Testis (tissue), 5 donors: ENCODE measurements at places on chromosomes 4 and X.
A peak's percentile ranks its signal among the peaks of the same experiment; 100 is the strongest.

DNA sequence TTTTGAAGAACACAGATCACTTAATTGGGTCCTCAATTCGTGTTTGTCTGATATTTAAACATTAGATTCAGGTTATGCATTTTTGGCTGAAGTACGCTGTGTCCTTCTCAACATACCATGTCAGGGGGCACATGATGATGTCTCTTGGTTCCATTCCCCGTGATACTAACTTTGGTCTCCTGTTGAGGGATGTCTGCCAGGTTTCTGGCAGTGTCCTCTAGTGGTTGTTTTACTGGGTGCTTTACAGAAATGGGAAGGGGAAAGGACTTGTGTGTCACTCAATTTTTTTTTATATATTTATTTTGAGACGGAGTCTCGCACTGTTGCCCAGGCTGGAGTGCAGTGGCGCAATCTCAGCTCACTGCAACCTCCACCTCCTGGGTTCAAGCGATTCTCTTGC, 58.2 kb downstream of the WWC2 start:
- no peaks in the 10 kb centered on the region for H3K36me3 ChIP-seq
- no peak overlapping the region for H3K4me3 ChIP-seq
- H3K4me1 ChIP-seq: no peaks in the 10 kb centered on the region

DNA sequence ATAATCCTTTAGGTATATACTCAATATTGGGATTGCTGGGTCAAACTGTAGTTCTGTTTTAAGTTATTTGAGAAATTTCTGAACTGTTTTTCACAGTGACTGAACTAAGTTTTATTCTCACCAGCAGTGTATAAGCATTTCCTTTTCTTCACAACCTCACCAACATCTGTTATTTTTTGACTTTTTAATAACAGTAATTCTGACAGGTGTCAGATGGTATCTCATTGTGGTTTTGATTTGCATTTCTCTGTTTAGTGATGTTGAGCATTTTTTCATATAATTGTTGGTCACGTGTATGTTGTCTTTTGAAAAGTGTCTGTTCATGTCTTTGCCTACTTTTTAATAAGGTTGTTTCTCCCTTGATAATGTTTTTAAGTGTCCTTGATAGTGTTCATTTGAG, 112.6 kb downstream of the LINC00632 start:
- no peak overlapping the region for H3K27ac ChIP-seq
- H3K27me3 ChIP-seq: no peaks in the 10 kb centered on the region

- no peak for DNase-seq
- peaks cover 3% of the 10 kb centered on the region for H3K4me1 ChIP-seq
- H3K4me3 ChIP-seq: no peak overlapping the region
- no peak overlapping the region for H3K27ac ChIP-seq
- H3K27me3 ChIP-seq: no peaks in the 10 kb centered on the region
Observed at GRCh38 chr4:170005472-170005871, 20.7 kb downstream of the MFAP3L start.

- H3K4me3 ChIP-seq: no peak overlapping the region
- H3K4me1 ChIP-seq: no peaks in the 10 kb centered on the region
- H3K27ac ChIP-seq: no peak overlapping the region
- H3K27me3 ChIP-seq: no peaks in the 10 kb centered on the region
Observed at GRCh38 chrX:118764122-118764521, 36.7 kb downstream of the IL13RA1 start.

GRCh38 chr4:113838460-113838859, 76.9 kb upstream of the CAMK2D start:
- no peak for DNase-seq
- H3K36me3 ChIP-seq: no peaks in the 10 kb centered on the region
- no peaks in the 10 kb centered on the region for H3K4me1 ChIP-seq
- no peak overlapping the region for H3K27ac ChIP-seq

DNA sequence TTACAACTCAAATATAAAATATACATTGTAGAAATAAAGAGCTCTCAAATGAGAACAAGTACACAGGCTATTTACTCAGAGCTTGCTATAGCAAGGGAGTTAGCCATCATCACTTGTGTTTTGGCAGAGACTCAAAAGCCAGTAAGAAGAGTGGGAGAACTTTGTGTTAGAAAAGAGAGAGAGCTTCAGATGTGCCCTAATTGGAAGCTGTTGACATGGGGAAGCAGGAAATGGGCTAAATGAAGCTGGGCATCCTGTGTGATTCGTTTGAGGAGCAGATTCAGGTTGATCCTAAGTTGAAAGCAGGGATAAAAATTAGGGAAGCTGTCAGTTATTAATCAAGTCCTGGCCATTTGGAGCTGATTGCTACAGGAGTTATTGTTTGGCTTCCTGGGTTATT, 207.4 kb upstream of the MAOA start:
- no peaks in the 10 kb centered on the region for H3K36me3 ChIP-seq
- H3K27ac ChIP-seq: no peak overlapping the region
- H3K27me3 ChIP-seq: no peaks in the 10 kb centered on the region
- DNase-seq: no peak
- H3K4me3 ChIP-seq: no peak overlapping the region

GRCh38 chr4:7389101-7389701, 45.5 kb downstream of the PSAPL1 start:
- H3K27ac ChIP-seq: no peak overlapping the region
- H3K4me3 ChIP-seq: no peak overlapping the region
- no peaks in the 10 kb centered on the region for H3K27me3 ChIP-seq
- no peaks in the 10 kb centered on the region for H3K4me1 ChIP-seq

- peak; percentile 71 for DNase-seq
- peak within 1 kb of the TSS; percentile 47 for H3K4me3 ChIP-seq
- no peaks in the 10 kb centered on the region for H3K36me3 ChIP-seq
- no peaks in the 10 kb centered on the region for H3K27me3 ChIP-seq
- H3K27ac ChIP-seq: peak within 1 kb of the TSS; percentile 59
- H3K4me1 ChIP-seq: no peaks in the 10 kb centered on the region
Observed at GRCh38 chrX:37685381-37686359, at the start of gene XK. Gene XK, plus strand, starts transcription at chrX:37685791. Its CDS starts 171 bp downstream, at chrX:37685962.

GRCh38 chr4:41212616-41213203, 1.6 kb downstream of the APBB2 start:
- no peaks in the 10 kb centered on the region for H3K4me1 ChIP-seq
- no peaks in the 10 kb centered on the region for H3K36me3 ChIP-seq
- peak overlapping the region; percentile 79 for H3K4me3 ChIP-seq

DNA sequence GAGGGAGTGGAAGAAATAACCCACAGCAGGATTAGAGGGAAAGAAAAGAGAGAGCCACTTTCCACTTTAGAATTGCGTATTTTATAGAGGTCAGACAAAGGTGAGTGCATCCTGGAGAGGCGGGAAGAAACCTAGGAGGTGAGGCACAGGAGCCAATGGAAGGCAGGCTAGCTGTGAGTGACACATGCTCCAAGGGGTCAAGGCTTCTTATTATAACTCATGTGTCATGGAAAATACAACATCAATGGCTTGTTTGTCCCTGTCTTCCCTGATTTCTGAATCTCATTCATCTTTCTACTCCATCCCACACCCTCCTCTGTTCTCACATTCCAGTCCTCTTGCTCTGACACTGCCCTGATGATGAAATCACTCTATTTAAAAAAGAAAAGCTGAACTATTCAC, 14.4 kb downstream of the ANXA3 start:
- peaks cover 2% of the 10 kb centered on the region for H3K4me1 ChIP-seq
- no peaks in the 10 kb centered on the region for H3K36me3 ChIP-seq
- no peak overlapping the region for H3K4me3 ChIP-seq
- no peaks in the 10 kb centered on the region for H3K27me3 ChIP-seq
- no peak overlapping the region for H3K27ac ChIP-seq

DNA sequence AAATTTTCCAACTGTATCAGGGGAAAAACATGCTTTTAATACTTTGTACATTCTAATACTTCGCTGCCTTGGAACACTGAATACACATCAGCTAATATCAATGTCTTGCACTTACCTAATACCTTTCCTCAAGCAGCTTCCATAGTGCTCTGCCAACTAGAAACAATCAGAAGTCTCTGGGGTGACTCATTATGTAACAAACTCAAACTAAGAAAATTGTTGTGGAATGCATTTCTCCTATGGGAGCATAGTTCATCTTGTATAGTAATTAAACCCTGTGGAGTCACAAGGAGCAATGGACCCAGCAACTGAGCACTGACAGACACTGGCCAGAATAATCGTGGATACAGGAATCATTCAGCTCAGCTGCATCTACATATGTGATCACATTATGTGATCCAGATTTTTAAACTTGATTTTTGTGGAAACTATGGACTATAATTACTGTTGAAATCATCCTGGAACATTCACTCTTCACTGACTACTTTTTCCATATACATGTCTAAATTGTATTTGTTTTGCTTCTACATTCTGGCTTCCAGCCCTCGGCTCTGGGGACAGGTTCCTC, 496.9 kb downstream of the TMA16 start:
- H3K27ac ChIP-seq: no peak overlapping the region
- no peaks in the 10 kb centered on the region for H3K36me3 ChIP-seq
- DNase-seq: no peak
- H3K4me3 ChIP-seq: no peak overlapping the region
- H3K27me3 ChIP-seq: no peaks in the 10 kb centered on the region

DNA sequence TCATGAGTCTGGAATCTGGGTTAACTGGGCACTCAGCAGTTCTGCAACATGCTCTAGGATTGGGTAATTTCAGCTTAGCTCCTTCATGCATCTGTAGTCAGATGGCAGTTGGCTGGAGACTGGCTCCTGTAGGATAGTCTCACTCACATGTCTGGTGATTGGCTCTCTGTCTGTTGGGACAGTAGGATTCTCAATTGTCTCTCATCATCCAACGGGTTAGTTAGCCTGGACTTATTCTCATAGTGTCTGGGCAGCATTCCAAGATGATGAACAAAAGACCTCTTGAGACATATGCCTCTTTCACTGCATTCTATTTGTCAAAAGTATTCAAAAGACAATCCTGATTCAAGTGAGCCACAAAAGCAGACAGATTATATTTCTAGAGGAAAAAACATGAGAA, 795.6 kb upstream of the GALNTL6 start:
- no peaks in the 10 kb centered on the region for H3K27me3 ChIP-seq
- H3K36me3 ChIP-seq: no peaks in the 10 kb centered on the region
- H3K4me1 ChIP-seq: no peaks in the 10 kb centered on the region
- no peak overlapping the region for H3K4me3 ChIP-seq
- no peak for DNase-seq

- H3K4me3 ChIP-seq: no peak overlapping the region
- H3K27ac ChIP-seq: no peak overlapping the region
- DNase-seq: no peak
Observed at GRCh38 chrX:100911731-100912130, 17.0 kb downstream of the XKRX start.

DNA sequence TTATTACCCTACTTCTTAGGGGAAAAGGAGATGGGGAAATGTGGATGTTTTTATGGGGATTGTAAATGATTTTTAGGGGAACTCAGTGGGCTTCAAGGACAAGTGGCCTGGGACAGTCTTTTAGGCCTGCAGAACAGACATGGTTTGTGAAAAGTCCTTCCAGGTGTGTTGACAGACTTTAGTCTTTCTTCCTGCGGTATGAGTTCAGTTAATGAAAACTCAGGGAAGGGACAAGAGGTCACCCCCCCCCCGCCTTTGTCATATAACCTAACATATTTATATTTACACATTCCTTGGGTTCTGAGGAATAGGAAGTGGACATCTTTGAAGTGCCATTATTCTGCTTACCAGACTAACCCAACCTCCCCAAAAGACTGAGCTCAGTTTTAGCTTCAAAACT, 31.8 kb downstream of the METAP1 start:
- no peaks in the 10 kb centered on the region for H3K36me3 ChIP-seq
- peaks cover 21% of the 10 kb centered on the region for H3K4me1 ChIP-seq
- H3K27ac ChIP-seq: no peak overlapping the region
- H3K4me3 ChIP-seq: no peak overlapping the region

GRCh38 chrX:150573702-150574101, 5.3 kb downstream of the MTM1 start:
- H3K27me3 ChIP-seq: no peaks in the 10 kb centered on the region
- no peaks in the 10 kb centered on the region for H3K36me3 ChIP-seq
- H3K27ac ChIP-seq: no peak overlapping the region
- no peak for DNase-seq
- no peak overlapping the region for H3K4me3 ChIP-seq
- H3K4me1 ChIP-seq: peaks cover 3% of the 10 kb centered on the region

DNA sequence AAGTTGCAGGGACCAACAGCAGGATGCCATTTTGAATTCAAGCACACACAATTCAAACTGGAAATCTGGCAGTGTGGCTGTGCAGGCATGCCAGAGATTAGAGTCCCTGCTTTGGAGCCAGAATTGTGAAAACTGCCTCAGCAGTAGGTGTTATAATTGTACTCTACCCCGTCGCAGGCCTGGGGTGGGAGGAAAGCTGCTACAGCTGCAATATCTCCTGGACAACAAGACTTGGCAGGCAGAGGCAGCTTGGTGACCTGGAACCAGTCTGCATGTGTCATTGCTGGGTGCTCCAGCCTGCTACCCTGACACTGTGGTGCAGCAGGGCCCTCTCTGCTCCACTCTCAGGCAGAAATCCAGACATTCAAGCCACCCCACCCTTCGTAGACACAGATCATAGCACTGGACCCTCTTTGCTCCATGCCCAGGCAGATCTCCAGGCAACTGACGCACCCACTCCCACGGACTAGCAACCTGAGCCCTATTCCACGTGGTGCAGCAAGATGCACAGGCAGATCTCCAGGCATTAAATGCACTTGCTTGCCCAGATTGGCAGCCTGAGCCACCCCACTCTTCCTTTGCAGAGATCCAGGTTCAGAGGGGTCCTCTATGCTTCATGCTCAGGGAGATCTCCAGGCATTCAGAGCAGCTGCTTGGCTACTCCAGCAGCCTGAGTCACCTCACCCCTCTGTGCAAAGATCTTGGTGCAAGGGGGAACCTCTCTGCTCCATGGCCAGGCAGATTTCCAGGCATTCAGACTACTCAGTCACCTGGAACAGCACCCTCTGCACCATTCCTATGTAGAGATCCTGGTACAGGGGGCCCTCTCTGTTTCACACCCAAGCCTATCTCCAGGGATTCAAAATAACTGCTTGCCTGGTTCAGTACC, 140.5 kb downstream of the LRBA start:
- H3K27ac ChIP-seq: no peak overlapping the region
- no peaks in the 10 kb centered on the region for H3K36me3 ChIP-seq
- no peak overlapping the region for H3K4me3 ChIP-seq
- no peaks in the 10 kb centered on the region for H3K4me1 ChIP-seq
- no peaks in the 10 kb centered on the region for H3K27me3 ChIP-seq

DNA sequence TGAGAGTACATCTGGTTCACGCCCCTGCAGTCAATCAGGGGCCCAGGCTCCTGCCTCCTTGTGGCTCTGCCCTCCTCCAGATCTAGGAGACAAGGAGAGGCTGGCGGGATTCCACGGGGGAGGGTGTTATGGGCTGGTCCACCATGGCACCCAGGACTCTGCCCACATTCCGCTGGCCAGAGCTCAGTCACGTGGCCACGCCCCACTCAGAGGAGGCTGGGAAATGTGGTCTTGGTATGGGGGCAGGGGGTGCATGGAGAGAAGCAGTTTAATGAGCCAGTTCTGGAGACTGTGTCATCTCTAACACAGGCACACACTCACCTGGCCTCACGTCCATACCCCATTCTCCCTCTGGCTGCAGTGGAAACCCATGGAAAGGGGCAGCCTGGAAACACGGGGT, 31.5 kb upstream of the PSAPL1 start:
- H3K27me3 ChIP-seq: no peaks in the 10 kb centered on the region
- no peak for DNase-seq
- H3K36me3 ChIP-seq: no peaks in the 10 kb centered on the region
- H3K4me1 ChIP-seq: peaks cover 8% of the 10 kb centered on the region
- H3K27ac ChIP-seq: no peak overlapping the region
- H3K4me3 ChIP-seq: no peak overlapping the region
